T-helper 1 cell (primary cell): ENCODE measurements at places on chromosomes 1 and 21.

DNA sequence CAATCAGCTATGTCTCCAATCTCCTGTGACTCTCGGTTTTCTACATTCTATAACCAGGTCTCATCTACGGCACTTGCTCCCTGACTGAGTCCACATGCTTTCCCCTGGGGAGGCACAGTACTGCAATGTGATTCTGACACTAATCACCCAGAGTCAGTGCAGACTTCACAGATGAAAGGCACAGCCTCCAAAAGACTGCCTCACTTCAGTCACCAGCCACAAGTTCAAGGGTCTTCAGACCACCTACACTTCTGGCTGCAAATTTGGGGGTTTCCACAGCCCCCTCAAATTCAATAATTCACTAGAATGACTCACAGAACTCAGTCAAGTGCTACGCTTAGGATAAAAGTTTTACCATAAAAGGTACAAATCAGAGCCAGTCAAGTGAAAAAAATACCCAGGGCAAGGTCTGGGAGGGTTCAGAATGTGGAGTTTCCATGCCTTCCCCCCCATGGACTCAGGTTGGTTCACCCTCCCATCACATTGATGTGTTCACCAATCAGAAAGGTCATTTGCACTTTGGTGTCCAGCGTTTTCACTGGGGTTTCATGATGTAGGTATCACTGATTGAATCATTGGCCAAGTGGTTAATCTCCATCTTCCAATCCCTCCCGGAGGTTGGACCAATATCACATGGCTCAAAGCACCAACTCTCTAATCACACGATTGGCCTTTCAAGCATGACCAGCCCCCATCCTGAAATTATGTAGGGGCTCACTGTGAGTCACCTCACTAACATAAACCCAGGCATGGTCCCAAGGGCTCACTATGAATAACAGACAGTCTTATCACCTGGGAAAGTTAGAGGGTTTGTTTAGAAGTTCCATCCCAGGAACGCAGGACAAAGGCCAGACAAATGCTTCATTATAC lies 182.9 kb upstream of the CAMK1G start:
- DNase-seq: no peak

DNA sequence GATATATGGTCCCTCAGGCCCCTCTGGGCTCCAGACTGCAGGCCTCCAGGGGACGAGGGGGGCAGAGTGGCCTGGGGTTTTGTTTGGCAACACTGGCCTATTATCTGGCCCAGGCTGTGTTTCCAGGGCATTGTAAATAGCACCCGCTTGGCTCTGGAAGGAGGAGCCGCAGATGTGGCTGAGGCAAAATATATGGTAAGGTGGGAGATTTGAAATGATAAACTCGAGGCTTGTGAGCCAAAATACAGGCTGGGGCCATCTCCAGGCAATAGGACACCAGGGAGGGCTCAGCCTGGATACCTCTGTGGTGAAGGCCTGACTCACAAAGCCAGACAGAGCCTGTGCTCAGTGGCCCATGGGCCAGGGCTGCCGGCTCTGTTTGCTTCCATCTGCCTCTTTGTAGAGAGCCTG lies 14.0 kb downstream of the NAV1 start:
- no peak for DNase-seq

DNA sequence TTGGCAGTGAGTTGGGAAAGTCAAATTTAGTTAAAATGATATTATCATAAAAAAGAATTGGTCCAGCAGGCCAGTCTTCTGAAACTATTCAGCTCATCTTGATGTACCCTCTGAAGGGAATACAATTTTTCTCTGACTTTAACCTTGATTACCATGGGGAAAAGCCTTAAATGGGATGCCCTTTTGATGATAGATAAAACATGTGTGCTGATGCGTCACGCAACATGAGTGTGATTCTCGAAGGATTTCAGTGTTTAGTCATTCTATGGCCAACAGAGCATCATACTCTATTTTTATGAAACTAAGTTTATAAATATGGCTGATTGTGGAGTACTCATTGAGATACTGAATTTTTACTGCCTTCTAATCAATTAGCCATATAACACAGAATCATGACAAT lies 171.5 kb downstream of the ZNF281 start:
- no peak for DNase-seq

DNA sequence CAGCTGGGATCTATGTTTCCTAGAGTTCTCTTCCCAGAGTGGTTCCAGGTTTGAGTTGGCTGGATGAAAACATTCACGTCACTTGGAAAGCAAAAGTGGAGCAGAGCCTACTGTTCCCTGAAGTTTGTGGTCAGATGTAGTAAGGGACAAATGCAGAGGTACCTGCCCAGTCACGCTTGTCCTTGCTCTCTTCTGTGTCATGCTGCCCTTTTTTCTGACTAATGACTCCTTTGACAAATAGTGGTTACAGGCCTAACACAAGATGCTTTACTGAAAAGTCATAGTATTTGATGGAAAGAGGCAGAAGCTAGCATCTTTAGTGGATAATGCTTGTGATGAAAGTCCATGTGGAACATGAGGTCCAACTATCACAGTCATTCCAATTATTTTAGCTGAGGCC lies 881.4 kb upstream of the B3GALT2 start:
- DNase-seq: no peak

DNA sequence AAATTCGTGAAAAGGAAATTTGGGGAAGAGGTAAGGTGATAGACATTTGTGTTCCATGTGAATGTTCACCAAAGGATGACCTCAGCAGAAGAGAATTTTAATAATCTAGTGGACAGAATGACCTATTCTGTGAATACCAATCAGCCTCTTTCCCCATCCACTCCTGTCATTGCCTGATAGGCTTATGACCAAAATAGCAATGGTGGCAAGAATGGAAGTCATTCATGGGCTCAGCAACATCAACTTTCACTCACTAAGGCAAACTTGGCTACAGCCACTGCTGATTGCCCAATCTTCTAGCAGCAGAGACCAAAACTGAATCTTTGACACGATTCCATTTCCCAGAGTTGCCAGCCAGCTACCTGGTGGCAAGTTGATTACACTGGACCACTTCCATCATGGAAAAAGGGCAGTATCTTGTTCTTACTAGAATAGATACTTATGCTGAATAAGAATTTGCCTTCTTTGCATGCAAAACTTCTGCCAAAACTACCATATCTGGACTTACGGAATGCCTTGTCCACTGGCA lies 348.7 kb upstream of the PBX1 start:
- DNase-seq: no peak

DNA sequence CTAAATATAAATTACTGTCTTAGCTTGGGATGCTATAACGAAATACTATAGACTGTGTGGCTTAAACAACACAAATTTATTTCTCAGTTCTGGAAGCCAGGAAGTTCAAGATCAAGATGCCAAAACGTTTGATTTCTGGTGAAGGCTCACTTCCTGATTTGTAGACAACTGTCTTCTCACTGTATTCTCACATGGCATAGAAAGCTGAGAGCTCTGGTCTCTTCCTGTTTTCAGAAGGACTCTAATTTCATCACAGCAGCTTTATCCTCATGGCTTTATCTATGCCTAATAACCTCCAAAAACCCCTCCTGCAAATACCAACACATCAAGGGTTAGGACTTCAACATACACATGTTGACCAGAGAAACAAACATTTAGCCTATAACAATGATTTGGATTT lies 1795.5 kb downstream of the MRPL39 start:
- no peak for DNase-seq

DNA sequence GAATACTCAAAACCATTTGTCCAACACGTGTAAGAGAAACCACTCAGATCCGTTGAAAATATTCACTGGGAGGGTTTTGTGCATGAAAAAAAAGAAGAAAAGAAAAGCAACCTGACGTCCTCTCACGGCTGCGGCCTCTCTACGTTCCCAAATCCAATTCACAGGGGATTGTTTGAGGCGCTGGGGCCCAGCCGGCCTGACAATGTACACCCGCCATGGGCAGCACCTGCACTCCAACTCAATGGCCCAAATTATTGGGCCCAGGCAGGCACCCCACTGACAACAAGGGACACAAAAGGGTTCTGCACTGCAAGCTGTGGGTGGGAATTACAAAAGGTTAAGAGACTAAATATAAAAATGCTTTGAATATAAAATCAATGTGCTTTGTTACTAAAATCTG lies 41.5 kb downstream of the MORN1 start:
- DNase-seq: no peak

GRCh38 chr1:175885326-175885725 lies 141.9 kb upstream of the TNR start:
- no peak for DNase-seq

DNA sequence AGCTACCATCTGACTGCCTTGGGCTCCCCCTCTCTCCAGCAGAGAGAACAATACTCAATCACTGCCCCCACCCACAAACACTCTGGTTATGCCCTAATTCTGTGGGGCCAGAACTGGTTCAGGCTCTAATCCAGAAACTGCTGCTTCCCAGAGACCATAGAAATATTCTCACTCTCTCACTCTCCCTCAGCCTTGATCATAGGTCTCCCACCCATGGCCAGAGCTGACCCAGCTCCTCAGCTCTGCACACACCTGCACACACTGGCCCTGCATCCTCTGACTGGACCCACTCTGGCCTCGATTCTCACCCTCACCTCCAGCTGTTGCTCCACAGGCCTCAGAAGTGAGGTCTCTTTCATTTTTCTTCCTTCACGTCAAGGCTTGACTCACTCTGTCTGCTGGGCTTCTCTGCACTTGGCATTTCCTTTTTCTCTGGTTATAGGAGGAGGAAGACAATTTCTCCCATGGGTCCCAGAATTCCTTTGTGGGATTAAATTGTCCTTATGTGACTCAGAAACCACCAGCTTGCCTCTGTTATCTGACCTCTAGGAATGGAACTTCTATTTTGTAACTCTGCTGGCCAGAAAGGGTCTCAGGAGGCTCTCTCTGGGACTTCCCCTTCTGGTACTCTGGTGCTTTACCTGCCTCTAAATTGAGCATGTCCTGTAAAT lies 15.6 kb upstream of the ZMYM6 start:
- no peak for DNase-seq

GRCh38 chr21:44532712-44533111 lies 7.3 kb downstream of the KRTAP10-1 start:
- DNase-seq: no peak

GRCh38 chr1:183905508-183906113 lies 100.7 kb downstream of the RGL1 start:
- DNase-seq: no peak

DNA sequence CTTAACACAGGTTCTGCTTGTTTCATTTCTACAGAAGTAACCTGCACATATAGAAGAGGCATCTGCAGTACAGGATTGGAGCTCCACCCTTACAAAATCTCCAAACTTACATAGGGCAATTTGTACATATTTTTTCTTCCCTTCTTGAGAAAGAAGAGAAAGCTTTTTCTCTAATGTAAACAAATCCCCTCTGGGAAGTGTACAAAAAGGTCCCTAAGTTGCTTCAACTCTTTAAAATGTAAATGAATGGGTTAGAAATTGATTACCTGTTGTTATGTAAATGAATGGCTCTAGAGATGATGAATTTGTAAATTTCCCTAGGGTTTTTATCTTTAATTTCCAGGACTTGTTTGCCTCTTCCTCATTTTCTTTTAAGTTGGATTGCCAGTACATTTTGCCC lies 1183.7 kb downstream of the MRPL39 start:
- DNase-seq: no peak

DNA sequence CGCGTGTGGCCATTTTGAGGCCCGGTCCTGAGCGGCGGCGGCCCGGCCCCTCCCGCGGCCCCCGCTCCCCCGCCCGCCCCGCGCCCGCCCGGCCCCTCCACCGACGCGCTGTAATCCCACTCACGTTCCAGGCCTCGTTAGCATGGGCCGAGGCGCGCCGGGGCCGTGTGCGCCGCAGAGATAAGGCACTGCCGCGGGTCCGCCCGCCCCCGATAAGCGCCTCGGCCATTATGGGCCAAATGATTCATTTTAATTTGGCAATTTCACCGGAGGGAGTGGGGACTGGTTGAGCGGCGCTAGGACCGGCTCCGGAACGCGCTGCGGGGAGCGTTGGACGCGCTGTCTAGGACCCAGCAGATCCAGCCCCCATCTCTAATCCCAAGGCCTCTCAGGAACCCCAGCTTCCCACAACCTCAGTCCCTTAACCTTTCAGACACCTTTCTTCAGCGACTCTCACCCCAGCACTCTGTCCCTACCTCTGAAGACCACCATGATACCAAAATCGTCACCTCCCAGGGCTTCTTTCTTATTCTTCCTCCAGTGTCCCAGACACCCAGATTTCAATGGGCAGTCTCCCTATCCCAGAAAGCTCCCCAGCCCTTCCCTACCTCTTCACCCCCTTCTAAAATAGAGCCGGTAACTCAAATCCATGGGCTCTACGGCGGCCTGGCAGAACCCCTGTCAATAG lies at the start of gene TAL1:
Gene TAL1 (minus strand): TSS at position 39 of the 688 bp plus-strand sequence. CDS start 6,337 bp downstream, outside the sequence.
- no peak for DNase-seq

DNA sequence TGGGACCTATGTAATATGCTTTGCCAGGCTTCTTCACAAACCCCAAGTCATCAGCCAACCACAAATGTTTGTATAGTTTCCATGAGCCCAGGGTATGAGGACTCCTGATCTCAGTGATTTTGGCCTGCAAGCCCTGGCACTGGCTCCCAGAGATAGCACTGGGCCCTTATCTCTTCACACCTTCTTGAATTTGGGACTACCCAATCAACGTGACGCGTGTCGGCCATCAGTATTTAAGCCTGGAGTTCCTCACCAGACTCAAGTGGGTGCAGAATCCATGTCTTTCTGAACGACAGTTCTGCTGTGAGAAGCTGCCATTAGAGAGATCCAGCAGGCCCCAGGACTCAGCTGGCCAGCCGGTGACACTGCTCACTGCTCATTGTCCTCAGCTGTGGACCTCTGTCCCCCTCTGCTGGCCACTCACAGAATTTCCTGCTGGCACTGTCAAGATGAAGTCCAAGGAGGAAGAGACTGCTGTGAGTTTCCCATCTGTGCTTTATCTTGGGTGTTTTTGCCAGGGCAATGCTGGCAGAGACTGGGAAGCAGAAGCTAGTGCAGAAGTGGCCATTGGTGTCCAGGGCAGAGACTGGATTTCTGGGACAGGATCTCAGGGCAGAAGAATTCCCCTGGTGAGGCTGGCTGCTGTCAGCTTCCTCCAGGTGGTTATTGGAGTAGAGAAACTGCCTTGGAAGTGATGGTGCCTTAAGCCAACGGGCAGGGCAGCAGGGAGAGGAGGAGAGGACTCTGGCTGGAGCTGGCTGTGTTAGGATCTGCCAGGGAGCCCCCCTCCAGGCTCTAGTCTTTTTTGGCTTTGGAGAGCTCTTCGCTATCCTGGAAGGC lies 28.4 kb downstream of the TMCC2 start:
- DNase-seq: peak; percentile 50

DNA sequence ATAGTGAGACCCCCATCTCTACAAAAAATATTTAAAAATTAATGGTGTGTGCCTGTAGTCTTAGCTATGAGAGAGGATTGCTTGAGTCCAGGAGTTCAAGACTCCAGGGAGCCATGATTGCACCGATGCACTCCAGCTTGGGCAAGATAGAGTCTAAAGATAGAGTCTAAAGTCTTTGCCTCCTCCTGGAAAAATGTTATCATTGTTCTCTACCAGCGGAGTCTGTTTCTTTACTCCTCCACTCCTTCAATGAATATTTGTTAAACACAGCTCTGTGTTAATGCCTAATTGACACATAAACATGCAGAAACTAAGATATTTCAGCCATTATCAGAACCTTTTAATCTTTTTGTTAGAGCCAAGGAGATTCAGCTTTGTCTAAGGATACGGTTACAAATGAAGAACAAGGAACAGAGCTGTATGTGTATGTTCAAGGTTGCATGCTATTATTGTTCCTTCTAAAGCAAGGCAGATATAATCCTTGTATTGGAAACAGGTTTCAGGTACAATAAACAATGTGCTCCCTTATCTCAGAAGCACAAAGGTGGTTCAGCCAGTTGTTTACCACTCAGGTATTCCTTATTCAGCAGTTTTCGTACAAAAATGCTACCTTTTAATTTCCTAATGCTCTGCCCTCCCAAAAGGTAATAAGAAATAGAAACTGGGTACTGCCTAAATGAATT lies 15.4 kb downstream of the OVAAL start:
- no peak for DNase-seq

GRCh38 chr1:205236951-205237475 lies 9.3 kb downstream of the TMCC2 start:
- DNase-seq: no peak
